EH (cell line): ENCODE measurements at places on chromosomes 7 and 10.

DNA sequence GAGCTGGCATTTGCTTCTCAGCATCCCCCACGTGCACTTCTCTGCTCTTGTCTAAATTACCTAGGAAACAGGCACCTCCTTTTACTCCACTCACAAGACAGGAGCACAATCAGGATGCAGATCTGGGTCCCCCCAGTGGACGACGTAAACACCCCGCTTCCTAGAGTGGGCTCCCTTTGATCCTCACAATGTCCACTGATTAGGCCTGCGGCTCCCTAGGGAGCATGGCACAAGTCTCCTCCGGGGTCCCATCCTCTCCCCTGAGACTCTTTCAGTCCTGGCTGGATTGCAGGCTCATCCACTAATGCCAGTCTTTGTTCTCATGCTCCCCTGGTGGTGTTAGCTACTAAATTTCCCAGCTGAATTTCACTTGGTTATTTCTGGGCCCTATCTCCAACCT is 98.3 kb downstream of the GLI3 start:
- no peak for DNase-seq

- peak; percentile 67 for DNase-seq
Measured at GRCh38 chr7:48130658-48131108, 40.6 kb upstream of the ABCA13 start.

- peak; percentile 64 for DNase-seq
Measured at GRCh38 chr10:70232155-70232858, 922 bp downstream of the PPA1 start.

DNA sequence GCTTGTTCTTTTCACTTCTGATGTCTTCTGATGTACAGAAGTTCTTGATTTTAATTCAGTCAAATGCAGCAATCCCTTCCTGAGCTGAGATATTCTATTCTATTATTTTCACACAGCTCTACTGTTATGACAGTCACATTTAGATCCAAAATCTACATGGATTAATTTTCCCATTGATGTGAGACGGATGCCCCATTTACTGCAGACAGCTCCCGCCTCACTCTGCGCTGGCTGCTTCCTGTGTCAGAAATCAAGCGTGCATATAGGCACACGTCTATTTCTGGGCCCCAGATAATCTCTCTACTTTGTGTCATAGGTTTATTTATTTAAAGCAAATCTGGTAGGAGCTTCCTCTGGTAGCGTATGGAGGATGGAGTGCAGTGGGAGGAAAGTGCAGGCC is 6.7 kb downstream of the BNIP3 start:
- no peak for DNase-seq

DNA sequence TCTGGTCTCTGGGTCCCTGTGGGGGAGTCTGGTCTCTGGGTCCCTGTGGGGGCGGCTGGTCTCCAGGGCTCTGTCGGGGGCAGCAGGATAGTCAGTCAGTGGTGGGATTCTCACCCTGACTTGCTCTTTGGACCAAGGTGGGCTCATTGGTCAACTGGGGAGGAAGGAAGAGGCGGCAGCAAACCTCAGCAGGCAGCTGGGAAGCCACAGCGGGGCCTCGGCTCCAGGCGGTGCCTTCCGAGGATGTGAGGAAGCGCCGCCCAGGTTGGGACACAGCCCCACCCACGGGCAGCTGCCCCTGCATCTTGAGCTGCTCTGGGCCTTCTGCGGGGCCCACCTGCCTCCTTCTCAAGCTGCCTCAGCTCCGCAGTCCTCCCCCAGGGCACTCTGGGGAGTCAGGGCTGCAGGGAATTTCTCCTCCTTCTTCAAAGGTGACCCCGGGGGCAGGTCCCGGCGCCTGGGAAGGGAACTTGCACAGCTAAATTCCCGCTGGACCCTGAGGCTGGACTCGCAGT is 20.4 kb upstream of the KNDC1 start:
- no peak for DNase-seq

DNA sequence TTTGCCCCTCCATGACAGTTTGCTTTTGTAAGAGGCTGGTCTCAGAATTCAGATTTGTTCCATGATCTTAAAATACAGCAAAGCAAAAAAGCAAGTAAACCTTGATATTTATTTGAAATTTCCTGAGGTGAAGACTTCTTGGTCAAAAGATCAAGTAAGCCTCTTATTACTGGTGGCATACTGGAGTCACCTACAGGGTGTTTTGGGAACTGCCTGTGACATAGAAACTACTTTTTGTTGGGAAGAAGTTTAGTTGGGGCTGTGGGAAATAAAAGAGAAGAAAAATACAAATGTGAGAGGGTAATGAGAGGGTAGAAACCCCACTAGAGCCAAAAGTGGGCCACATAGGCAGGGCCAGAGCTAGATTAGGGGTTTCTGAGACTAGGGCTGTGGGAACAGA is 217.9 kb downstream of the OTUD1 start:
- no peak for DNase-seq

DNA sequence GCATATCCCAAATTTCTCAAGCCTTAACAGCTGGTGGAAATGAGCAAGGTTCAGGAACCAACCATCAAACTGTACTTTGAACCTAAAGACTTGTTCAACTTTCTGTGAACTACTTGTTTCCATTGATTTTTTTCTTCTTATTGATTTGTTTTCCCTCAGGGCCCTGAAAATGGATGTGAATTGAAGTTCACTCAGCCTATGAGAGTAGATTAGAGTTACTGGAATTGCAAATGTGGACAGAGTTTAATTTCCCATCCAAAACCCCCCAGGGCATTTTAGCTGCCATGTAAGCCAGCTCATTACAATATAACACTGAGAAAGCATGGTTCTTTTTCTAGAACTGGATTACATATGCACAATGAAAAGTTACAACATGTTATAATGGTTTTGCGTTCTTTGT is 1105.7 kb downstream of the REEP3 start:
- no peak for DNase-seq

DNA sequence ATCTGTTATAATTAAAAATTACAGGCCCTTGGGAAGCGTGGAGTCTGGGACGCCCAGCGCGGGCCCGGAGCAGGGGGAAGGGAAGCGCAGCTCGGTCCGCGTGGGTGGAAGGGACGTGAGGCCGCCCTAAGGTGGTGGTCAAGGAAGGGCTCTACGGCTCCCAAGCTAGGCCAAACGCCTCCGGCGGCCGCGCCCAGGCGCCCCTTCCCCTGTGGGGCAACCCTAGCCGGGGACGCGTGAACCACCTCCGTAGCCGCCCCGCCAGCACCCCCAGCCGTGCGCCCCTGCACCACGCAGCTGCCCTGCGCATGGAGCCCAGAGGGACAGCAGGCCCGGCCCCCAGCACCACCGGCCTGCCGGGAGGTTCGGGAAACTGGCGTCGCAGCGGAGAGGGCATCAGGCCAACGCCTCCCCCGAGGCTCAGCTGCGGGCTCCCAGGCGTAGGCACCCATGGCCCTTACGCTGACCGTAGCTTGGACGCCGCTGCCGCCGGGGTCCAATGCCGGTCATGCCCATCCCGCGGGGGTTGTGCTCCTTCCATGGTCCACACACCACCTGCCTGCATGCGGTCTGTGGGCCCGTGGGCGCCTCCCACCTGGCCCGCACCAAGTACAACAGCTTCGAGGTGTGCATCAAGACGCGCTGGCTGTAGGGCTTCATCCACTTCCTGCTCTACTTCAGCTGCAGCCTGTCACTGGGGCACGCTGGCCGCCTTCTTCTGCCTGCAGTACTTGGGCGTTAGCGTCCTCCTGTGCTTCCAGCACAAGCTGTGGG is 166.7 kb downstream of the SEPTIN7 start:
- no peak for DNase-seq

GRCh38 chr10:119863951-119864565 is 8.6 kb downstream of the MCMBP start:
- no peak for DNase-seq

GRCh38 chr7:151130741-151131157 is 36.7 kb downstream of the GBX1 start:
- no peak for DNase-seq

DNA sequence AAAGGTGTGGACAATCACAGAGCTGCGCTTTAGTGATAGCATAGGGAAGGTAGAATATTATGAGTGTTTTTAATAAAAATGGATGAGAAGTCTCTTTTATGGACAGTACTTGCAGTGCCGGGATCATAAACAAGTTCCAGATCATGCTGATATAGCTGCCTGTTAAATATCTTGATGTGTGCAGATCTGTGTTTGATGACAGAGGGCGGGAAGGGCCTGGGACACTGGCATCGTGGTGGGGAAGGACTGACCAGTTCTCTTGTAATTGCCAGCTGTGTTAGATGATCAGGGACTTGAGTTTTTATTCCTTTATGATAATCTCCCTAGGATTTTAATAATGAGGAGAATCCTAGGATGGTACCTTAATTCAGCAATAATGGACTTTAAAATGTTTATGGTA is 14.6 kb downstream of the SND1 start:
- DNase-seq = peak; percentile 20

DNA sequence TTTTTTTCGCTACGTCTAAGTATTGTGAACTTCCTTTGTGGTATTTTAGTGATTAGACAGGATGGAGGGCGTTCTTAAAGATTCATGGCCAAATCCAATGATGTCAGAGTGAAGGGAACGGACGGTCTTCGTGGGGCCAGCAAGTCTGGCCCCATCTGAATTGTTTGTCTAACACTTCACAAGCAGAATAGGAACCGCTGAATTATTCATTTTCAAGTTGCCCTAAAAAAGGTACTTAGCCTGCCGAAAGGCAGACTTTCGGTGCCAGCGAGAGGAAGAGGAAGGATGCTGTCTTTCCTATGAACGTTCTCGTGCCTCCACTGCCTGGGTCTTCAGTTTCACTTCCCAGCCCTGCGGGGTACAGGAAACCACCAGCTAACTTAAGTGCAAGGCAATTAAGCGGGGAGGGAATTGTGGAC is 145.7 kb upstream of the SH2B2 start:
- DNase-seq = no peak

- peak; percentile 12 for DNase-seq
Measured at GRCh38 chr7:68865351-68866199, 732.7 kb upstream of the AUTS2 start.

DNA sequence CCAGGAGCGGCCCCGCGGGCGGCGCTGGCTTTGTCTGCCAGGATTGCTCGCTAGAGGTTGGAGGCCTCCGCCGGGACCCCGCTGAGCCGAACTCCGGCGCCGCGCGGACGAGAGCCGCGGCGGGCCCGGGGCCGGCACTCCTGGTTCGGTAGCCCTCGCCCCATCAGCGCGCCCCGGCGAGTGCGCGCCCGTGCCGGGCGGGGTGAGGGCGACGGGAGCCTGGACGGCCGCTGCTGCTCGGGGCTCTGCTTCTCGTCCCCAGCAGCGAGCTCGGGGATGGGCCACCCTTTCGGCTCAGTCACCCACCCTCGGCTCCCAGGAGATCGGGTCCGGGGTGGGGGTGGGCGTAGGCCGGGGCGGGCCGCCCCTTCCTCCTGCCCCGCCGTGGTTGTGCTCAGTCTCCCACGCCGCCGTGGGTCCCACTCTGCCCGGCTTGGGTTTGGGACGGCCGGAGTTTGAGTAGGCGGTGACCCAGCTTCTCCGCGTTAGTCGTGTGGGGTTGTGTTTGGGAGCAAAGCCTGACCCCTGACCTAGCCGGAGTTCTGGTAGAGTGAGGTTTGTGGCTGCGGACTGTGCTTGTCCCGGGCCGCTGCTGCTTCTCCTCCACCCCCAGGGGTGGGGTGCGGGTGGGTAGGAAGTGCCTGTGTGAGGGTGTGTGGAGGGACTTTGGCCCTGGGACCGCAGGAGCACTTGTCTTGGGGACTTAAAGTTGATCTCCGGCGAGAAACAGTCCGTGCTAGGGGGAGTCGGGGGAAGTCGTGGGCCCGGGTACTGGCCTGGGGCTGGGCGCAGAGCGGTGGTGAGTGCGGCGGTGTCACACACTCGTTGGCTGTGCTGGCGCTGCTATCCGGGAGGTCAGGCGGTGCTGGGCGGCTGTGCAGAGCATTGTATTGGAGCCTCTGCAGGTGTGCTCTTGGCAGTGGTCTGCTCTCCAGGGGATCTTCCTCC is 677 bp downstream of the TSPAN14 start:
- DNase-seq = peak; percentile 46

DNA sequence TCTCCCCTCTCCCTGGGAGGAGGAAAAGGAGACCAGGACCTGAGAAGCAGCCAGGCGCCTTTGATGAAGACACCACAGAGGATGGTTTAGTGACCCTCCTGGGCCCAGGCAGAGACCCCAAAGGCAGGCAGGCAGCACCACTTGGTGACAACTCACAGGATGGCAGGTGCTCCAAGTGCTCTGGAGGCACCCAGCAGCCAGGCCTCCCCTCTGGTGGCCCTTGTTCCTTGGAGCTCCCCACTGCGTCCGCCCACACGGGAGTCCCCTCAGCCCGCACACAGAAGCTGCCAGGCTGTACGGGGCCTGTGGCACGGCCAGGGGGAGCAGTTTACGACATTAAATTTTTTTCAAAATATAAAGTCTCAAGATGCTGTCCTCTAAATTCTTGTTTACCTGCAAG is 607.1 kb upstream of the FOXK1 start:
- DNase-seq = no peak

GRCh38 chr7:101681170-101682007 is 52.3 kb upstream of the MYL10 start:
- peak; percentile 95 for DNase-seq

- DNase-seq = no peak
Measured at GRCh38 chr7:118877187-118877586, 652.7 kb downstream of the ANKRD7 start.

GRCh38 chr7:5689716-5690115 is 91.7 kb downstream of the RNF216 start:
- peak; percentile 60 for DNase-seq

DNA sequence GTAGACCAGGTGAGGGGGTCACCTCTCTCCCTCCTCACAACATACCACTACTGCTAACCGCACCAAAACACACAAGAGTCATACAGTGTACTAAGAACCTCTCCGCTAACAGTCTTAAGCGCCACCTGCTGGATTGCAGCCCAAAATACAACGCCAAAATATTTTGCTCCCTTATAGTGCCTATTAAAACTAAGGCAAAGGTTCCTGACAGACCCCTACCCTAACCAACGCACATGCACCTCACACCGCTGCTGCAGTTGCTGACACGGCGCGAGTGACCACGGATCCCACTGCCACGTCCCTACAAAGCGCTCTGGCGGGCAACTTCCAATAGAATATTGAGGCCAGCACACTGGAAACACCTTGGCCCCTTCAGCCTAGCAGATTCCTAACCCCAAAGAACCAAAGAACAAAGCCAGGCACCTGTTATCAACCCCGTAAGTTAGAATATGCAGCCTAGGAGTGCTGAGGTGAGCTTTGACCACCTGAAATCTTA is 563.6 kb upstream of the SEMA3D start:
- DNase-seq = peak; percentile 52

DNA sequence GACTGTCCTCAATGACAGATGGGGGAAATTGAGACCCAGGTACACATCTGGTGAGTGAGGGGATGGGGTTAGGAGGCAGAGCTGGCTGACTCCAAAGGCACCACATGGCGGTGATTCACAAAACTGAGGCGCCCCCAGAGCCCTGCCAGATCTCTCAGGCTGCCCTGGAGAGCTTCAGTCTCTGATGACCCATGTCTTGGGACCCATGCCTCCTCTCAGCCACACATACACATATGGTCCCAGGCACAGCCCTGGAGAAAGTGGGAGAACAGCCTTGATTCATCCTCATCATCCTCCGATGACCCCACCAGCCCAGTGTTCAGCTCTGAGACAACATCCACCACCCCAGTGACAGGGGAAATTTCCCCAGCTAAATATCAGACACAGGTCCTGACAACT is 426.0 kb downstream of the RPS24 start:
- DNase-seq = no peak

- peak; percentile 53 for DNase-seq
Measured at GRCh38 chr10:14571866-14572507, 202.7 kb downstream of the FAM107B start.

- DNase-seq = no peak
Measured at GRCh38 chr7:2970861-2971260, 72.8 kb downstream of the CARD11 start.

GRCh38 chr10:96257944-96258343 is 13.4 kb downstream of the BLNK start:
- no peak for DNase-seq
